ENCODE measurements at places on chromosomes 5 and 9.
A peak's percentile ranks its signal among the peaks of the same experiment; 100 is the strongest.

- DNase-seq, result no peak
Measured at GRCh38 chr5:8059337-8059736, 190.4 kb downstream of the MTRR start.

GRCh38 chr5:147674411-147674810 is 108.1 kb downstream of the JAKMIP2 start:
- no peak for DNase-seq

- DNase-seq, result no peak
Measured at GRCh38 chr5:1946122-1946677, 63.5 kb upstream of the IRX4 start.

GRCh38 chr9:19381656-19382055 is 1.6 kb upstream of the RPS6 start:
- no peak for DNase-seq

DNA sequence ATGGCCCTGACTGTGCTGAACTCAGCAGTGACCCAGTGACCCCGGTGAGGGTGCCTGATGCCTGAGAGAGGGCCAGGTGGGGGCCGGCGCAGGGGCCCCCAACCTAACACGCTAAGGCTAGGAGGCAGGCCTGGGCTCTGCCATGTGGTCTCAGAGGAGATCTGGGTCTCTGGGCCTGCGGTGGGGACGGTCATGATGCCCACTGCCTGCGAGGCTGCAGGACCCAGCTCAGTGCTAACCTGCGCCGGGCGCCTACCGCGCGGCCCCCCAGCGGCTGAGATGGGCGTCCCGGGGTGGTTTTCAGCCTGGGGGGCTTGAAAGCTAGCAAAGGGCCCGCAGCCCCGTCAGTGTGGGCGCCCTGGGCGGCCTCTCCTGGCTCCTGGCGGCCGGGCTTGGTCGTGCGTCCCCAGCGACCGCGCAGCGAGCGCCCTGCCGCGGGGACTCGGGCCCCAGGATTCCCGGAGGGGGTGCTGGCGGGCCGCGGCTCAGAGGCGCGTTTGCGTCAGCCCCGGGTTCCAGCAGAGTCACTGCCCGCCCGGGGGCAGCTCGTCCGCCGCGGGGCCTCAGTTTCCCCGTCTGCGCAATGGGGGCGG is 2.5 kb downstream of the EGFL7 start:
- no peak for DNase-seq

GRCh38 chr5:128708841-128709240 is 170.8 kb upstream of the FBN2 start:
- no peak for DNase-seq

DNA sequence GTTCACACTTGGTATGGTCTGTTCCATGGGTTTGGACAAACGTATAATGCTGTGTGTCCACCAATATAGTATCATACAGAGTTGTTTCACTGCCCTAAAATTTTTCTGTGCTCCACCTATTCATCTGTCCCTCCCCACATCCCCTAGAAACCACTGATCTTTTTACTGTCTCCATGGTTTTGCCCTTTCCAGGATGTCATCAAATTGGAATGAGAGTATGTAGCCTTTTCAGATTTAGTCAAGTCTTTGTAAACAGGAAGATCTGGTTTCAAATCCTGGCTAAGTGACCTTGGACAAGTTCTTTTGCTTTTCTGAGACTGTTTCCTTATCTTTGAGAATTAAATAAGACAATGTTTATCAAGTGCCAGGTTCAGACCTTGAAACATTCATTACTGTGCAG is 13.2 kb upstream of the LVRN start:
- DNase-seq, result no peak

DNA sequence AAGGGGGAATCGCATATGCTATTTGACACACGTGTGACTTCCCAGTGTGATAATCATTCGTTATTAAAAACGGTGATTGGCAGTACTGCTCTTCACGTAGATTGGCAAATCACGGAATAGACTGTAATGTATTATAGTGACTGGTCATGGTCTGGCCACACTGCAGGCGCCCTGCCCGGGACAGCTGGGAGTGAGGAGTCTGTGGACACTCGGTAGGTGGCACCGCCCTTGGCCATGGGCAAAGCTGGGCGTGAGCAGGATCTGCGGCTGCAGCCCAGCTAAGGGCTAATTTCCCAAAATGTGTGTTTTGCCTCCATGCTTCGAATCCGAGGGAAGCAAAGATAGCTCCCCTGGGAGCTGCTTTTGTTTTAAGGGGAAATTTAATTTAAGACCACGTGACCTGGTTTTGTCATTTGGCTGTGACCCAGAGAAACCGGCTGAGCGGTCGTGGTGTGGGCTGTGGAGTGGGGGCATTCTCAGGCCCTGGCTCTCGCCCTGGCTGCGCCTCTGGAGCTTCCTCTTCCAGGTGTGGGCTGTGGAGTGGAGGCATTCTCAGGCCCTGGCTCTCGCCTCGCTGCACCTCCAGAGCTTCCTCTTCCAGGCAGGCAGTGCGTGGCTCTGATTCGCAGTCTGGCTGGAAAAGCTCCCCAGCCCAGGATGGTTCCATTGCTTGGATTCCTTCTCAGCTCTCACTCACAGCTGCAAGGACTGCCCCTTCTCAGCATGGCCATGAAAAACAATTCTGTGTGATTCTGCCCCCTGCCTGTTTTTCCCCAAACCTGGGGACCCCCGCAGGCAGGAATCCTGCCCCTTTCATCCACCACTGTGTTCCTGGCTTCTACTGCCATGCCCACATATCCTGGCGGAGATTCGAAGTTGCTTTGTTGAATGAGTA is 131.1 kb downstream of the OLFM1 start:
- no peak for DNase-seq

GRCh38 chr9:125995006-125995405 is 247.8 kb downstream of the PBX3 start:
- DNase-seq, result no peak

DNA sequence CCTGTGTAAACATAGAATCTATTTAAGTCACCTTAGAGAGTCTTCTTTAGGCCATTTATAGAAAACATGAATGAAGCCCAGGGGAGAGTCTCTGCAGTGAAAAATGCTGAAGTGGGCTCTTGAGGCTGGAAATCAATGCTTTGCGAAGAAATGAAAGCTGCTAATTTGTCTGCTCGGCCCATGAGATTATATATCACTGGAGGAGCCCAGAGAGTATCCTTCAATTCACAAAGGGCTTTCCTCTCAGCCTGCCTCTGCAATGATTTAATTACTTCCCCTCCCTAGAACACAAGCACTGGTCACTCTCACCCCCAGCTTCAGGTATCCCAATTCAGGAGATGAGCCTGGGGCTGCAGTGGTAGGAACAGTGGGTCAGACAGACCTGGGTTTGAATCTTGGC is 8.2 kb upstream of the DRD1 start:
- DNase-seq, result no peak

DNA sequence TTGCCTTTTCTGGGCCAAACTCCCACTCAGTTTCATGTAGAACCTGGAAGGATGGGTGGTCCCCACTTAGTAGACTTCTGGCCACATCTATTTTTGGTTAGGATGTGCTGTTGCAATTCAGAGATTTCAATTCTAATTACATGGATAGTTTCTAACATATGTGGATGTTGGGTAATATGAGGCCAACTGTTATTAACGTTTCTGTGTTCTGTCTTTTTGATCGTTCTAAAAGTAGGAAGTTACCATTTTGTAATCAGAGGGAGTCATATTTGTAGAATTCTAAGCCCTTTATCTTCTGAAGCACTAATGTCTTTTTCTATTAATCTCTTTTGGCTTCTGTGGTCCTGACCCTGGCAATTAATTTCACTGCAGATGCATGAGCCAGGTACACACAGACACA is 141.6 kb upstream of the SPEF2 start:
- no peak for DNase-seq

GRCh38 chr5:10348258-10348657 is 5.2 kb upstream of the MARCHF6 start:
- DNase-seq, result no peak

- no peak for DNase-seq
Measured at GRCh38 chr9:89427621-89428221, 70.2 kb downstream of the SEMA4D start.

GRCh38 chr5:125411071-125411743 is 664.8 kb upstream of the ZNF608 start:
- peak; percentile 73 for DNase-seq

- no peak for DNase-seq
Measured at GRCh38 chr9:92749934-92750315, 14.7 kb downstream of the BICD2 start.

DNA sequence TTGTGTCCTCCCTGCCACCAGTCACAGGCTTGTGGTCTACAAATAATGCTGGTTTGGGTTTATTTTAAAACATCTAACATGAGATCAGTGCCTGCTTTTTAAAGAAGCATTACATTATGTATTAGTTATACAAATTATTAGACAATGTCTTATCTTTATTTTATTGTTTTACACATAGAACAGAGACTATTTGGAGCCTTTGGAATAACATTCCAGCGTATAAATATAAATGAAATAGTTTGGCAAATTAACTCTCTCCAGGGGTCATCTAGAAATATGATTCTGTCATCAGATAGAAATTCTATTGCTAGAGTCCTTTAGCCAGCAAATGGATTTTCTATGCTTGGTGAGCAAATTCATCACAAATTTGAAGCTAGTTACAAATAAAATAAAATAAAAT is 22.4 kb downstream of the MAP1B start:
- DNase-seq, result no peak

DNA sequence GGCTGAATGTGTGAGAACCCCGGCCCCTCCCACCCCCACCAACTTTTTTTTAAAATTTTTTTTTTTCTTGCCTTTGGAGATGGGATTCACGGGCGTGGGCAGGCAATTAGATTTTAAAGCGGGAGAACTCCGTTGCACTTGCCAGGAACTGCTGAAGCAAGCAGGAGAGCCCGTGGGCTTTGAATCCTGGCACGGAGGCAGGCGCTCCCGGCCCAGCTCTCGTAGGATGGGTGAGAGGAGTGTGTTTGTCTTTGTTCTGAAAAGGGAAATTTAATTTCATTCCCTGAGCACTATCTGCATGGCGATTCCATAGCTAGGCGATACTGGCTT is 54.3 kb upstream of the BOD1 start:
- no peak for DNase-seq

GRCh38 chr9:126166291-126166690 is 160.3 kb upstream of the MVB12B start:
- DNase-seq, result no peak

DNA sequence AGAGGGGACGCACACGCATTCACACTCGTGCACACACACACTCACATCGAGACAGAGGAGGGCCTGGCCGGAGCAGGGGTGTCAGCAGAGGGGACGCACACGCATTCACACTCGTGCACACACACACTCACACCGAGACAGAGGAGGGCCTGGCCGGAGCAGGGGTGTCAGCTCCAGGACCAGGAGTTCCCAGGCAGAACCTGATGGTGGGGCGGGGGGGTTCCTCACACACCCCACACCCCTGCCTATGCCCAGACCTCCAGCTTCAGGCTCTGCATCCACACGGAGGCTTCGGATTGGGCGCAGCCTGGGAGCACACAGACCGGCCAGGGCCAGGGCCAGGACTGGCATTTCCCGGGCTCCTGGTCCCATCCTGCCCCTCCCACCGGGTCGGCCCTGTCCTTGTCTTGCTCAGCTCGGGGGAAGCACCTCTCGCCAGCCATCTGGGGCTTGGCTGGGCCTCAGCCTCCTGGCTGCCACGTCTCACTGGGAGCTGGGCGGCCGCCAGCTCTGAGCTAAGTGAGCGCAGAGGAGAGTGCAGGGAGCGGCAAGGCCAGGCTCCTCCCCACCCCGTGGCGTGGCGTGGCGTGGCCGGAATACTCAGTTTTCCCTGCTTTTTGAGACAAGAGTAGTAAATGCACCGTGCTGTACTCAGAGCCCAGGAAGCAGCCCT is 31.3 kb downstream of the ADAMTS2 start:
- DNase-seq, result peak; percentile 82

DNA sequence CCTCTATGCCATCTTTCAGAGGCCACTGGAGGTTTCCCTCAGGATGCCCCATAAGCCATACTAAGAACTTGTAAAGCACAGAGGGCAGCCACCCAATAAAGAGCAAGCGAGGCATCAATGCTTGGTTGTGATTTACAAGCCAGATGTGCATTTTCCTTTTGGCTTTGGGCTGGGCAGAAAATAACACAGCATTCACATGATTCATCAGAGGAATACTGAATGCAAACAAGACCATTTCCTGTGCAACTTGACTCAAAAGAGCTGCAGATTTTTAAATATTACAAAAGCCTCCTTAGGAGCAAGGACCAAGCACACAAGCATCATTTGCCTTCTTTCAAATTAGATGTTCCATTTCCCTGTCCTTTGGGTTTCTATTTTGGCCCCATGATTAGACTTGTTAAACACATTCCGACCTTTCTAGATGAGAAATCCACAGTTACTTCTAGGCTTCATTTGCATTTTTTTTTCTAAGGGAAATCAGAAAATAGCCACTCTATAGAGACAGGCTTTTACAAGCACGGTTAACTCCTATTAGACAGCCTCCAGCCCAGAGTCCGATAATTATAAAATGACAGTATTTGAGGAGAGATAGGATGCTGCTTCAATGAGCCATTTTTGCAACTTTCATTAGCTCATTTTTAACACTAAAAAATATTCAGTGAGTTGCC is 207.8 kb downstream of the SEMA5A start:
- no peak for DNase-seq

DNA sequence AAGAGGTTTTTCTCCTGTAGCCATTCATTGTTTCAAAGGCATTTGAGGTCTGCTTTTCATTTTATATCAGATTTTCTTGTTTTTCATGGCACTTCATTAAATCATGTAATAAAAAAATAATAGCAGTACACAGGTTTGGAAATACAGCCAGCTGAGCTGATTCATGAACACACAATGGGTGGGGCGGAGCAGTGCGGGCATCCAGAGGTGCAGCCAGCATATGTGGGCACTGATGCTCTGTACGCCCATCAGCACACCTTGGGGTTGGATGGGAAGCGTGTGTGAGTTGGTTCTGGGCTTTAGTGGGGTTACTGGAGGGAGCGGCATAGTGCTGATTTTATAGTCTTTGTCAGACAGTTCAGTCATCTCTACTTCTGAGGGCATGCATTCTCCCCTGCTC is 54.2 kb upstream of the IRX4 start:
- no peak for DNase-seq

DNA sequence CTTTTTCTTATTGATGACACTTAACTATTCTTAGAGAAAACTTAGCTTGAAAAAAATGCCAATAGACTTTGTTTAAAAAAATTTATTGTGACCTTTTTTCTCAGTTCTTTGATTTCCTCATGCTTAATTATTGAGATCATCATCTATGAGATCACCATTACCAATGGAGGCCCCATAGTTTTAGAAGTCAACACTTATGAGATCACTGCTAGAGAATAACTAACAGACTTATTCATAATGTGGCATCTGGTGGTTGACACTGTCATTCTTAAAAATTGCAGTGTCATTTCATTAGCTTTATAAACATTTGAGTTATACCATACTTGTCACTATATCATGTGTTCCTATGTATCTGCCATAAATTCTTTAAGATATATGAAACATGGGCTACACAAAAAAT is 14.9 kb upstream of the FEM1C start:
- DNase-seq, result no peak

DNA sequence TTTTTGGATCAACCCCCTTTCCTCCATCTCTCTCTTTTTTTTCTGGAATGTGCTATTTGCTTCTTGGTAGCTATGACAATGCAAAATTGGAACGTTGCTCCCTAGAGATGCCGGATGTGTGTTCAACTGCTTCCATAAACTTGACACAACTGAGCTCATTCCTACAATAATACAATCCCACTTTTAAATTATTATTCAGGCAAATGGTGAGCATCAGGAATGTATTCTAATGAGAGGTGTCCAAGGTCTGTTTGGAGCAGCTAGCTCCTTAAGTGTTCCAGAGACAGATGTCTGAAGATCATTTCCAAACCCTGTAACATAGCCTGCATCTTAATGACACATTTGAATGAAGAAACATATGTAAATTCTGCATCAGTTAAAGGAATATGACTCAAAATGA is 518.4 kb downstream of the TAF11L14 start:
- DNase-seq, result no peak

Measured in NCI-H446 treated with DMSO at 0.1 percent for 48 hours (cell line).